Right forelimb (tissue), 1 donor: ENCODE measurements at places on chromosomes 11 and 22.

DNA sequence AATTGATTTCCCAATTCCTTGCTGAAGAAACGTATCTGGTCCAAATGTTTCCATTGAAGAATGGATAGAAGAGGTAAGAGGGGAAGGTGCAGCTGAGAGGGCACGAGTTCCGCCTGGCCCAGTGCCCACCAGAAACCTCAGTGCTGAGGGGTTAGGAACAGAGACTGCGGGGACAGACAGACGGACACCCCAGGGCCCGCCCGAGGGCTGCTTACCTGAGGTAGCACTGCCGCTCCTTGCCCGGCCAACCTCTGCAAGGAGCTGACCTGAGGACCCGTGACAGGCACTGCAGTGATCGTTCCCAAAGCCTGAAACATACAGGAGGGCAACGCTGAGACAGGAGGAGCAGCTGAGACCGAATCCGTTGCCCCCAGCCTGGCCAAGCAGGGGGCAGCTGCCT is 89.6 kb downstream of the PHF21B start:
- no peak for DNase-seq

DNA sequence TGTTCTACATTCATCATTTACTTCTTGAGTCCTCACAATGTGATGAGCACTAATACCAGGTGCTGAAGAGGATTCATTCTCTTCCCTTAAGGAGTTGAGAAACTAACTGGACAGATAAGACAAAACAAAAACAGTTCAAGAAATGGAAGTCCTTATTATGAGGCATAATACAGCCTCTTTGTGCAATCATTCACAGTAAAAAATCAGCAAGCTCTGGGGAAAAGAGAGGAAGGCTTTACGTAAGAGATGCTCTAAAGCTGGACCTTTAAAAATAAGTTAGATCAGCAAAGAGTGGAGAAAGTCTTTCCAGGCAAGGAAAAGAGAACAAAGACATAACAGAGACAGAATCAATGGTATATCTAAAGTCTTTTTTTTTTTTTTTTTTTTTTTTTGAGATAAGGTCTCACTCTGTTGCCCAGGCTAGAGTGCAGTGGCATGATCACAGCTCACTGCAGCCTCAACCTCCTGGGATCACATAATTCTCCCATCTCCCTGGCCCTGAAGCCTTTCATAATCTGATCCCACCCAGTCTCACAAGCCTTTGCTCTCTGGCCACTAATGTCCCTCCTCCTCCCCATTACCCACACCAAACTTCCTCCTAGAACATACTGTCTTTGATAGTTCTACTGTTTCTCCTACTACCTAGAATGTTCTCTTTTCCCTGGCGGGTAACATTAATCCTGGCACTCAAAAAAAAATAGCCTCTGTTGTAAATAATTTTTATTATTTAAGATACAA is 40.9 kb downstream of the MRTFA start:
- no peak for DNase-seq

DNA sequence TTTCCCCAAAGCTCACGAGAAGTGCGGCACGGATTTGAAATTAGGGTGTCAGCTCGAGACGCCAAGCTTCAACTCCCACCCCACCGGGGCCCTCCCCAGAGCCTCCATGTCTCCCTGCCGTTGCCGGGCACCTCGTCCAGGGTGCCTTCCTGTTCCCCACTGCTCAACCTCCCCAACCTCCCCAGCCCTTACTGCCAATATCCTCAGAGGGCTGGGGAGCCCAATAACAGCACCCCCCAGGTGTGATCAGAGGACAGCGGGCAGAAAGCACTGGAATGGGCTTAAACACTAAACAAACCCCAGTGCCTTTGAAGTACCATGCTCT is 1336.4 kb downstream of the TBC1D22A start:
- no peak for DNase-seq

- DNase-seq = no peak
Measured at GRCh38 chr11:72321381-72321996, 77.5 kb upstream of the PHOX2A start.

GRCh38 chr11:39374963-39375698 is 2084.3 kb downstream of the LRRC4C start:
- no peak for DNase-seq

DNA sequence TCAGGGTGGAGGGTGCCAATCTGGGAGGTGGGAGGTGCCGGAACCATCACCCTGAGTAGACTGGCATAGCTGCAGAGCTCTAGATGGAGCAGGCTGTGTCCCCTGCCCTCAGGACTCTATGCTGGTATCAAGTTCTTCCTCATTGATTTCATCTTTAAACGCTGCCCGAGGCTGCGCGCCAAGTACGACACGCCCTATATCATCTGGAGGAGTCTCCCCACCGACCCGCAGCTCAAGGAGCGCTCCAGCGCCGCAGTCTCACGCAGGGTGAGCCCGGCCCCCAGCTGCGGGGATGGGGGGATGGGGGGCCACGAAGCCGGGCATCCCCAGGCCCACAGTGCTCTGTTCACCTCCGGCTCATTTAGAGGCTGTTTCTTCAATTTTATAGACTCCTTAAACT is 52.5 kb downstream of the GRAMD4 start:
- no peak for DNase-seq

DNA sequence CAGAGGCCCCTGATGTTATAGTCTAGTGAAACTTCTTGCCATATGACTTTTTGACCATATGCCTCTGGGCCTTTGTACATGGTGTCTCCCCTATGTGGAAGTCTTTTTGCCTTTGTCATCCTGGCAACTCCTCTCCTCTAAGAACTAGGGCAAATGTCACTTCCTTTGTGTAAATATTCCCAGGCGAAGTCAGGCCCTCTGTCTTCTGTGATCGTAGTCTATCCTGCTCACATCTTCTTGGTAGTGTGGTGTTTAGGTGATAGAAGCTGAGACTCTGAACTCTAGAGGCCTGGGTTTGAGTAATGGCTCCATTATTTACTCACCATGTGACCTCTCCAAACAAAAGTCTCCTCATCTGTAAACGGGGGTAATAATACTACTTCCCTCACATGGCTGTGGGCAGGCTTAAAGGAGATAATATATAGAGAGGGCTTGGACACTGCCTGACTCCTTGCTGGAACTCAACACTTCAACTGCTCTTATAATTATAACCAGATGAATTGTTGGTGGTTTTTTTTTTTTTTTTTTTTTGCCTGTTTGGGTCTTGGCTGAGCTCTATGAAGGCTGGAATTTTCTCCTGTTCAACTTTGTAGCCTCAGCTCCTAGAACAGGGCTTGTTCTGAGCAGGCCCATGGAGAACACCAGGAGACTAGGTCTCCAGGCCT is 43.8 kb downstream of the INSC start:
- no peak for DNase-seq

DNA sequence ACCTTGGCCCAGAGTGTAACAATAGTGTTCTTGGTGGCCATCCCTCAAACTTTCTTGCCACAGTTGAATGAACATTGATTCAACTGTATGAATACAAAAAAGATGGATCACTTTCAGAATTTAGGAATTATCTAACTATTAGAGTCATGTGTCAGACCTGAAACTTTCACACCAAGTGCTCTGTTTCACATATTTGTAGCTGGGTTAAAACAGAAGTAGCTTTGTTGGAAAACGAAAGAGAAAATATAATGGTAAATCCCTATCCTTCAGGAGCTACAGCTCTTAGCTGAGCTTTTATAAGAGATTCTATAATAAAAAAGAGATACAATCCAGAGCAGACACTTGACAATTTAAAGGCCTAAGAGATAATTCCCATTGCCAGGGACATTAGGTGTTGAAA is 719.3 kb downstream of the JRKL start:
- no peak for DNase-seq

DNA sequence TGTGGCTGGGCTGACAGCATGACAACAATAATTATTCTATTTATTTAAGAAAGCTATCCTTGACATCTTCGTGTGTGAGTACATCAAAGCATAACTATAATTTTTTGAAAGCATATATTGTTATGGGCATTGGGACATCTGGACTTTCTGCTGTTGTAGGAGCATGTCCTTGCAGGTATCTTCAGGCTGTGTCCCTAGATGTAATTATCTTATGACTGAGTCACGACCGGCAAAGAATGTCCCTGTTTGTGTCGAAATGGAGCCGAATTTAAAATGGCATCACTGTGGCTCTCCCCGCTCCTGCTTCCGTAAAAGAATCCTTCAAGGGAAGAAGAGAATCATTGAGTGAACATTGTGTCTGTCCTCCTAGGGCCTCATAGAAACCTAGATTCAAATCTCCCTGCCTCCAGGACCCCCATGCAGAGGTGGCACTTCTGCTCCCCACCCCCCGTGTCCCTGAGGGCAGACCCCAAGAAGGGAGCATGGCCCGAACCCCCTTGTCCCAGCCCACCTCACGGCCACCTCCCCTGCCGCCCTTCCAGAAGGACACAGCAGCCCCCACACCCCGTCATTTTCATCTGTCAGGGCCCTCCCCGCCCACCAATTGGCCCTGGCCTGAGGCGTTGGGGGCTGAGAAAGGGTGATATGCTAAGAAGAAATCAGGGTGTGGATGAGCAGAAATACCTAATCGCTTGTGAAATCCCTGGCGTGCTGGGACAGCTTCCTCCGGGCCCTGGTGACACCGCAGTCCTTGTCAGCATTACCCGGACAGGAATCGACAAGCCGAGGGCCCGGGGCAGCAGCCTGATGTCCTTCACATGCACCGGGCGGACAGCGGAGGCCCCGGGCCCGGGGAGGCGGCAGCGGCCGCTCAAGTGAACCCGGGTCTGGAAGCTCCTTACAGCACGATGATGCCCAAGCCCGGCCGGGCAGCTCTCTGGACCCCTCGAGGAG is 48.6 kb upstream of the SLC22A12 start:
- DNase-seq = no peak

- no peak for DNase-seq
Measured at GRCh38 chr11:110433393-110434333, 3.9 kb downstream of the FDX1 start.

DNA sequence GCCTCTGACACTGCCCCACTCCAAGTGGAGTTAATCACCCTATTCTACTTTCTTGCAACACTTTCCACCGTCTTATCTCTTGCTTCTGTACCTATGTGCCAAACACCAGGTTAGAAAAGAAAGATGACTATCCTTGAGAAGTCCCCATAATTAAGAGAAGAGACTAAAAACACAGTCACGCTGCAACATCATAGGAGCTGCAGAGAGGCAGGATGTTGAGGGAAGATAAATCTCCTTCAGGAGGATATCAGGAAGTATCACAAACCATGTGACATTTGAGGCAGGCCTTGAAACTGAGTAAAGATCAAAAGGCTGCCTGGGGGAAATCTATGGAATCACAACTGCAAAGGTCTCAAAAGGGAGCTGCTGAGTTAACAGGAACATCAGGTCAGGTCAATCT is 24.8 kb downstream of the GAB2 start:
- DNase-seq = no peak

DNA sequence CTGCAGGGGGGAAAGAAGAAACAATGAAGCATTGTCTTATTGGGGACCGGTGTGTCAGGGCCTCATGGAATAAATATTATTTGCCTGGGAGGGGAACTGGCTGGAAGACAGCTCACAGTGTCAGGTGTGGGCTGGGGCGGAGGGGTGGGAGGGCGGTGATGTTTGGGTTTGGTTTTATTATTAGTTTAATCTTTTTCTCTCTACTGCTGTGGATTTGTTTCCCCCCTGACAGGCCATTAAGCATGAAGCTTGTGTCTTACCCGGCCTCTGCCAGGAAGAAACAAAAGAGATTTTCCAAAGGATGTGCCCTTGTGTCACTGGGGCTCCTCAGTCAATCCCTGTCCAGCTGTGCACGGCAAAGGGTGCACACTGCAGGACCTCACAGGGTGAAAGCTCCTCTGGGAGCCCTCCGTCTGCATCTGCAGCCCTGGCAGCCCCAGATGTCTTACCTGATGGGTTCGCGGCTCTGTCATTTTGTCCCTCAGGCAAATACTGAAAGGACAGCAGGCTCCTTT is 203.1 kb upstream of the TMEM45B start:
- DNase-seq = no peak

DNA sequence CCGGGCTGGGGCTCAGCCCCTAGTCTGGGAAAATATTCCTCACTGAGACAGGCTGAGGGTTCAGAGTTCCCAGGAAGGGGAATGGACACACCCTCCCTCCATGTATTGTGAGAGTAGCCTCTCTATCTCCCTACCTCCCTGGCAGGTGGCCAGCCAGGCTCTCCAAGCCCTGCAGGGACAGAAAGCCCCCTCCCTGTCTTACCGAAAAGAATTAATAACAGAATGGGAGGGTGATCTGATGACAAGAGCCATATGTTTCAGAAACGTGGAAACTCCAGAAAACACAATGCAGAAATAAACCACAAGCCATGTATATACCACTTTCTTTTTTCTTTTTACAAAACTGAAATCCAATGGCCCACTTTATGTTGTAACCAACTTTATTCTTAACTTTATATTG is 140.0 kb downstream of the CHST1 start:
- no peak for DNase-seq

GRCh38 chr11:125364121-125364826 is 131.8 kb downstream of the FEZ1 start:
- DNase-seq = no peak

- DNase-seq = peak; percentile 1
Measured at GRCh38 chr11:72006309-72007088, 7.8 kb downstream of the IL18BP start.

DNA sequence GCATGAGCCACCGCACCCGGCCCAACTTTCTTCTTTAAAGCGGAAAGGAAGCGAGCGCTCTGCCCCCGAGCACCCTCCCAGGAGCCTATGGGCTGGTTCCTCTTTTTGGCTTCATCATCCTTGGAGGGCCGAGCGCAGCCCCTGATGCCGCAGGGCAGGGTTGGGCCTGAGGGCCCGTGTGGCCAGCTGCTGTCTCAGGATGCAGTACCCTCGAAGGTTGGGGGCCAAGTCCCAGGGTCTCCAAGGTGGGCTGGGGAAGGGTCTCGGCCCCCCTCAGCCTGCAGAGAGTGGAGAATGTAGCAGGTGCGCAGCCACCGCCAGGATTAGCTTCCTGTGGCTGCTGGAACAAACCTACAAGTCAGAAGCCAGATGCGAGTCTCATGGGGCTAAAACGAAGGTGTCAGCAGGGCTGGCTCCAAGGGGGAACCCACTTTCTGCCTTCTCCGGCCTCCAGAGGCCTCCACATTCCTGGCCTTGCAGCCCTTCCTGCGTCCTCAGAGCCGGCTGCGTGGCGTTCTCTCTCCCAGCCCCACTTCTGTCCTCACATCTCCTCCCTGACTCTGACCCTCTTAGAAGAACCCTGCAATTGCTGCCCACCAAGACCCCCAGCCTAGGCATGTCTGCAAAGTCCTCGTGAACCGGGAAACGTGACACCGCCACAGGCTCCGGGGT is 2.9 kb downstream of the PANX2 start:
- no peak for DNase-seq

GRCh38 chr11:12430351-12430750 is 53.0 kb downstream of the PARVA start:
- DNase-seq = no peak

DNA sequence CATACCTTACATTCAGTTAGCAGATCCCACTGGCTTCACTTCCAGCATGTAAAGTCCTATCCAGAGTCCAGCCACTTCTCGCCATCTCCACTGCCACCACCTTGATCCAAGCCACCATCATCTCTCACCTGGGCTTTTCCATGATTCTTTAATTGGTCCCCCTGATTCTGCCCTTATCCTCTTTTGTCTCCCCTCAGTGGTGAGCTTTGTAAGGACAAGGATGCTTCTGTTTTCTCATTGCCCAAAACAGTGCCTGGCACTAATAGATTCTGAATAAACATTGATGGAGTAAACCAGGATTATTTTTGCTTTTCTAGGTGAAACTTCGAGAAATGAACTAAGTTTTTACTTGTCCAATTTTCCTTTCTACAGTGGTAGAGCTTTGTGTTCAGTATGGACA is 4.4 kb downstream of the POLA2 start:
- DNase-seq = no peak

- no peak for DNase-seq
Measured at GRCh38 chr11:34706709-34707461, 86.0 kb downstream of the EHF start.
